ENCODE measurements at places on chromosomes 5 and 9.

- DNase-seq: no peak
Measured at GRCh38 chr9:77838986-77839385, 190.9 kb upstream of the GNA14 start.

- DNase-seq: no peak
Measured at GRCh38 chr5:131812371-131813160, 15.7 kb upstream of the FNIP1 start.

GRCh38 chr5:132484391-132484725 is 6.2 kb downstream of the IRF1 start:
- DNase-seq: no peak

DNA sequence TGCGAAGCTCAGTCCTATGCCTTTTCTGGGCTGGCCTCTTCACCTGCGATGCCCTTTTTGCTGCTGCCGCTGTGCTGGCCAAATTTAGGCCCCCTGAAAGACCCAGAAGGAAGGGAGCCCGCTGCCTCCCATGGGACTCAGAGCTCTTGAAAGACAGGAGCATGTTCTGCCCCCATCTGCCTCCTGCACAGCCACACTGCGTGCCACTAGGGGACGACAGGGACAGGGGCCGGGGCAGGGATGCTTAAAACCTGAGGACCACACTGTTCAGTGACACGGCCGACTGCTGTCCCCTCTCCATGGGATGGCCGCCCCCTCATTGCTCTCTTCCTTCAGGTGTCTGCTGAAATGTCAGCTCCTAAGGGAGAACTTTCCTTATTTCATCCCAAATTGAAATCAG is 132.4 kb downstream of the ADAMTS2 start:
- DNase-seq: no peak

DNA sequence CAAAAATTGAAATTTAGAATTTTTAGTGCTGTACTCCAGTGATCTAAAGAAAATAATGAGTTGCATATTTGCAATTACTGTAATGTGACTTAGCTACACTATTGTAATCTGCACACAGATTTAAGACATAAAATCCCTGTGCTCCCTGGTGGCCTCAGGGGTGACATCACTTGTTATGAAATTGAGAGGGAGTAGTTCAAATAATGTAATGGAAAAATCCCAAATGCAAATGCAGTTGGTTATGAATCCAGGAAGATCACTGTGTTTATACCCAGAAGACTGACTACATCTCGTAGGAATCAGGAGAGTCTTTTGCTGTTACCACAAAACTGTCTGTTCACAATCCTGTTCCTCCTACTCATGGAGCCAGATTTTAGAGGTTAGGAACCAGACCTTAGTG is 178.7 kb upstream of the FBXL17 start:
- DNase-seq: no peak

- DNase-seq: peak; percentile 10
Measured at GRCh38 chr9:113309204-113309813, 6.1 kb upstream of the RNF183 start.

DNA sequence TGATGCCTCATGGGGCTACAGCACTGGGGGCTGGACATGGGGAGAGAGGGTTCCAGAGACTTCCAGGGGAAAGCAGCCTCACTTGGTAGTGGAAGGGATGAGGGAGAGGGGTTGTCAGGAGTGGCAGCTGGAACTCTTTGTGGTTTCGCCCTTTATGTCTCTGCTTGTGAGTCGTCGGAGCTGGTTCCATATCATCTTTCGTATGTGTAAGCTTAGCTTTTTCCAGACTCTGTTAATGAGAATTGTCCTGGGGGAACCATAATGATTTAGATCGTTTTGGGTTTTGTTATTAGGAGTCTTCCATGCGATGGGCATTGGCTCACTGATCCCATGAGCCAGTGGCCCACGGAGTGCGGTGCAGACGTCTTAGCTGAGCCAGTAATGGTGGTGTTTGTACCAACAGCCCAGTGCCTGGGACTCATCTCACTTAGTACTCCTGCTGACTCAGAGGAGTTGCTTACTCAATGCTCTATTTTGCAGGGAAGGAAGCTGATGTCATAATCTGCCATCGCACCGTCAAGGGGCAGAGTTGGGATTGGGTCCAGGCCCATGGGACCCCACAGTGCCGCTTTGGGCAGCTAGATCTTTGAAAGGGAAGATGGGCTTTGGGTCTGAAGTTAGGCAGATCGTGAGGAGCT is 48.5 kb downstream of the NEK6 start:
- peak; percentile 88 for DNase-seq

GRCh38 chr9:114894609-114895433 is 35.6 kb downstream of the TNFSF8 start:
- DNase-seq: peak; percentile 98
